ENCODE measurements at places on chromosomes 3 and 15.

GRCh38 chr3:35908366-35909232, 269.3 kb downstream of the ARPP21 start:
- peak; percentile 57 for DNase-seq

- no peak for DNase-seq
These were observed 101.7 kb downstream of the CD200R1L start for GRCh38 chr3:112744825-112745566.

GRCh38 chr3:73605412-73605811, 19.3 kb downstream of the PDZRN3 start:
- no peak for DNase-seq

DNA sequence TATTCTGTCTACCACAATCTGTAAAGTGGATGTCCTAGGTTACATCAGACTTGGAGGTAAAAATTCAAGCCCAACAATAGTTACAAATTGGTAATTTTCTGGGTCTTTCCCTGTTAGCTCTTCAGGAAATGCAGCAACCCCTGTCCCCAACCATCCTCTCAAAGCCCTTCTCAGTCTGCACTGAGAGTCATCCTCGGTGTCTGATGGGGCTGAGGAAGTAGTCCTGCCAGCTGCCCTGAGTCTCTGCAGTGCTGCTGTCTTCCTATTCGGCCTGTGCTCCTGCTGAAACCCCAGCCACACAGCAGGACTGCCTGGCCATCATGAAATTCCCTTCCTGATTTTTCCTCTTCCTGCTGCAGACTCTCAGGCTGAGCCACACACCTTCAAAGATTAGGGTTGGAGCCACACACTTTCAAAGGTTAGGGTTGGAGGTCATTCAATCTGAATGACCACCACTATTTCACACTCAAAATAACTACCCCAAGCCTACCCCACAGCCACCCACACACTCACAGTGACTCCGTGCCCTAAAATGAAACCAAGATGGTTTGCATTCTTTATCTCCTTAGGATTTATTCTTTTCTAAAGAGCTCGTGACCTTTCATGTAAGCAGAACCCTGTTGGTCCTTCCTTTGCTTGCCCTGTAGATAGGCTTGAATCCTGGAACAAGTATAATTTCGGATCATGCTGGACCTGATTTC, 17.6 kb downstream of the TRIM42 start:
- DNase-seq: no peak
